ENCODE measurements at places on chromosomes 5 and 9. TPM values are rescaled to one million over a fixed set of nuclear protein-coding genes. Genes with fewer than 3 reads are reported as not detected.

- no peak overlapping the region for H3K27ac ChIP-seq
- H3K4me3 ChIP-seq: no peak overlapping the region
- DNase-seq: no peak
- H3K4me1 ChIP-seq: peaks cover 3% of the 10 kb centered on the region
- no peaks in the 10 kb centered on the region for H3K27me3 ChIP-seq
These were observed 35.0 kb downstream of the PRRT1B start for GRCh38 chr9:131580358-131580757.

The NAIP gene
- total RNA-seq: 28.8 TPM

DNA sequence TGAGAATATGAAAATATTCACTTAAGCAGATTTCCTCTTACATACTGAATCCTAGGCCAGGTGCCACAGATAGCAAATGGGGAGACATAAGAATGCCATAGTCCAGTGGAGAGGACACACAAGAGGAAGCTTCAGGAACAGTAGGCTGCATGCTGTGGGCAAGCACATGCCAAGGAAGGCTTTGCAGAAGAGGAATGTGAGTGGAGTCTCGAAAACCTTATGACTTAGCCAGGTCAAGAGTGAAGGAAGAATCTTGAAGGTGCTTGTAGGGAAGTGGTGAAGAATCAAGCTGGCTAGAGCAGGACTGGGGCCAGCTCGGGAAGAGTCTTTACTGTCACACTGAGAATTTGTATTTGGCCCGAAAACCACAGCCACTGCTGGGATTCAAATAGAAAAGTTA is 20.4 kb downstream of the RPS23 start:
- H3K27me3 ChIP-seq: no peaks in the 10 kb centered on the region
- no peak overlapping the region for H3K27ac ChIP-seq
- H3K36me3 ChIP-seq: no peaks in the 10 kb centered on the region
- DNase-seq: no peak
- no peaks in the 10 kb centered on the region for H3K4me1 ChIP-seq

The OGN gene
- total RNA-seq: 10.6 TPM

DNA sequence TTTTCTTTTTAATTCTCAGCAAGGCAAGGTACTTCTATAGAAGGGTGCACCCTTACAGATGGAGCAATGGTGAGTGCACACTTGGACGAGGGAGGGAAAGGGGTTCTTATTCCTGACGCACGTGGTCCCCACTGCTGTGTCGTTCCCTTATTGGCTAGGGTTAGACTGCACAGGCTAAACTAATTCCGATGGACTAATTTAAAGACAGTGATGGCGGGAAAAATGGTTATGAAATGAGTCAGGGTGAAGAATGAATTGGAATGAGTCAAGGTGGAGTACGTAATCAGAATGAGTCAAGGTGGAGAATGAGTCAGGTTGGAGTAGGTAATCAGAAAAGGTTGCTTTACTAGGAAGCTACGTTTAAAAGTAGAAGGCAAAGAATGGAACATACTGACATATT is 2.1 kb upstream of the HMGCS1 start:
- H3K27me3 ChIP-seq: no peaks in the 10 kb centered on the region
- H3K4me3 ChIP-seq: no peak overlapping the region
- H3K27ac ChIP-seq: no peak overlapping the region
- no peaks in the 10 kb centered on the region for H3K36me3 ChIP-seq
- DNase-seq: no peak

The MAMDC2 gene
- total RNA-seq: 72.0 TPM

DNA sequence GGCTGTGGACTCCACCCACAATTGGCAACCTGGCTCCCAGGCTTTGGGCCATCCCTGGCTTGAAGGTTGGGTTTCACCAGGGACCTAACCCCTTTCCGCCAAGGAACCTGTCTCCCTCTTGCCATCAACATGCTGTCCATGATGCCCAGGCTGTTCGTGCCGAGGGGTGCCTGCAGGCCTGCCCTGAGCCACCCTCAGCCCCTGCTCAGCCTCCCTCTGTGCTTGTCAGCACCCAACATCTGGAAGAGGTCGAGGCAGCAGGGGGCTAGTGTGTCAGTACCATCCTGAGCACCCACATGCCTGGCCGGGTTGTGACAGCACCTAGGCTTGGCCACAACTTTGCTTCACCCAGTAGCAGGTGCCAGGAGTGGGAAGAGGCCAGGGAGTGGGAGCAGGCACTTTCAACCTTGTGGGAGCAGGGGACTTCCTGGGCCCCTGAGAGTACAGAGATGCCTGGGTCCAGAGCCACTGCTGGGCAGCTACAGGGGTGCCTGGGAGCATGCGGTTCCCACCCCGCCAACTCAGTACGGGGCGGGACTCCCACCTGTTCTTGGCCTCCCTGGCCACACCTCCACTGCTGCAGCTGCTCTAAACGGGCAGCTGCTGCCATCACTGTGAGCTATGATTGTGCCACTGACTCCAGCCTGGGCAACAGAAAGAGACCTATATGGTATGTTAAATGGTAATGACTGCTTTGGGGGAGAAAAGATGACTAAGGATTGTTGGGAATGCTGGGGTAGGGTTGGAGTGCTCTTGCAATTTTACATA is 6.3 kb downstream of the PDCD1LG2 start:
- no peaks in the 10 kb centered on the region for H3K27me3 ChIP-seq
- H3K4me3 ChIP-seq: no peak overlapping the region
- H3K27ac ChIP-seq: no peak overlapping the region
- no peak for DNase-seq
- no peaks in the 10 kb centered on the region for H3K36me3 ChIP-seq
- peaks cover 6% of the 10 kb centered on the region for H3K4me1 ChIP-seq

DNA sequence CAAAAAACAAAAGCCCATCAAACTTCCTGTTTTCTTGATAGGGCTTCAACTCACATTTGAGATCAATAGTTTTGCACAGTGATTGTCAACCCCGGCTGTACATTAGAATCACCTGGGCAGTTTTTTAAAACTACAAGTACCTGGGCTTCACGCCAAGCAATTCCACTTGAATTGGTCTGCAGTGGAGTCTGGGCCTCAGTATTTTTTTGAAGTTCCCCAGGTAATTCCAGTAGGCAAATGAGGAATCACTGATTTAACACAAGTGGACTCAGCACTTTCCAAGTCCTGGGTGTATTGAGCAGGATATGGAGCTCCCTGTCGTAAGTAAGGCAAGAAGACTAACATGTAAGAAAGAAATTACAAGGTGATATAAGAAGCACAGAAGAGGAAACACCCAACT is 14.8 kb upstream of the SMIM15 start:
- no peaks in the 10 kb centered on the region for H3K27me3 ChIP-seq
- H3K36me3 ChIP-seq: no peaks in the 10 kb centered on the region
- no peak for DNase-seq
- no peaks in the 10 kb centered on the region for H3K4me1 ChIP-seq
- no peak overlapping the region for H3K27ac ChIP-seq

GRCh38 chr5:41457094-41457493 is 53.3 kb downstream of the PLCXD3 start:
- H3K27me3 ChIP-seq: no peaks in the 10 kb centered on the region
- DNase-seq: no peak
- H3K36me3 ChIP-seq: no peaks in the 10 kb centered on the region
- H3K27ac ChIP-seq: no peak overlapping the region
- no peak overlapping the region for H3K4me3 ChIP-seq

DNA sequence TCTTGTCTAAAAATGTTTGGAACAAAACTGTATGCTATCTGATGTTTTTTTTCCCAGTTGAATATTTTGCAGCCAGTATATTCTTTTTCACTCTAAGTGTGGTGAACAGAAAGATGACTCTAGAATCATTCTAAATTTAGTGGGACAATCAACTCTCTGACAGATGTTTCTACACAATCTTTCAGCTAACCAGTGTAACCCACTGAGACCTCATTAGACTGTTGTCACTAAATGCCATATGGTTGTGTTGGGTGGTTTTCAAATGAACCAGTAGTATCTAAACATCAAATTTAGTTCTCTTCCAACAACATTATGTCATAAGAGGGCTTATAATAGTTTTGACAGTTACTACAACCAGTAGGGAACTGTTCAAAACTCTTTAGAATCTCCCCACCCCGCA is 129.6 kb upstream of the PRLR start:
- H3K36me3 ChIP-seq: no peaks in the 10 kb centered on the region
- H3K27ac ChIP-seq: no peak overlapping the region
- no peak overlapping the region for H3K4me3 ChIP-seq
- H3K27me3 ChIP-seq: no peaks in the 10 kb centered on the region

DNA sequence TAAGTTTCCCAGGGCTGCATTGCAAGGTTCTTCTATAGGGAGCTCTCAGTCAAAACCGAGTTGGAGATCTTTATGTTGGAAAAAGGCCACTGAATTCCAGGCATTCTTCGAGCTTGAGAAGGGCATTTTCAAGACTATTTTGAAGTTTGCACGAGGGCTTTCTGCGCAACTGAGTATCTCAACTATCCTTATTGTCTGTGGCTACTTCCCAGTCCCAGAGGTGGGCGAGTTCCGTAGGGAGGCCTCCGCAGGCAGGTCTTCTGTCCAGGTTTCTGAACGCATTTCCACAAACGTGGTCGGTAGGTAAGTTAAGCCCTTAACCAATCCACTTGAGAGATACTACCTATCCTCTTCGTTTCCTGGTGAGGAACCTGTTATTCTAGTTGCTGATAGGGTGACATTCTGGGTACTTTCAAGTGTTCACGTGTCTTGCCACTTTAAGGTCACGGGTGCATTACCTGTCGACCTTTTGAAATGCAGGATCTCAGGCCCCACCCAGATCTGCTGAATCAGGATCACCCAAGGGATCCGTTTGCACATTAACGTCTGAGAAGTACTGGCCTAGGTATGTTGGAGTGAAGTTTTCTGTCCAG is 51.4 kb upstream of the TJP2 start:
- DNase-seq: no peak
- peak overlapping the region; percentile 89 for H3K27ac ChIP-seq
- H3K4me1 ChIP-seq: no peaks in the 10 kb centered on the region
- no peaks in the 10 kb centered on the region for H3K27me3 ChIP-seq
- peak overlapping the region; percentile 83 for H3K4me3 ChIP-seq
- no peaks in the 10 kb centered on the region for H3K36me3 ChIP-seq

GRCh38 chr5:138264183-138264582 is 10.2 kb downstream of the GFRA3 start:
- H3K36me3 ChIP-seq: no peaks in the 10 kb centered on the region
- no peak for DNase-seq
- H3K27me3 ChIP-seq: no peaks in the 10 kb centered on the region
- H3K4me3 ChIP-seq: no peak overlapping the region

The ANKDD1B gene
- 3.7 TPM for total RNA-seq

The C9 gene
- total RNA-seq: not detected

The TAS2R1 gene
- total RNA-seq: not detected

The HSPB3 gene
- 1.1 TPM for total RNA-seq

The MTMR12 gene
- 41.3 TPM for total RNA-seq

DNA sequence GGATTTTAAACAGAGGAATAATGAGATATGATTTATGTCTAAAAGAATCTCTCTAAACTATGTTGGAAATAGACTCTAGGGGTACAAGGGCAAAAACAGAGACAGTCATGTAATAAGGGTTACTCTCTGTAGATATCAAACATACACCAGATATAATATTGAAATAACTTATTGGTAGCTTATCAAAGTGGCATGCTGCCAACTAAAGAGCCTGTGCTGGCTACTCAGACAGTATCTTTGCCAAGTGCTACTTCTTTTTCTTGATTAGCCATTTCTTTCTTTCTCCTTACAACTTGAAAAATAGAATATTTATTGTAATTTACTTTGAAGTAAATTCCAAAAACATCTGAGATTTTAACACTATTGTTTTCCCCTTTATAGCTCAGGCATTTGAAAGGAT is 34.9 kb downstream of the ZFYVE16 start:
- H3K36me3 ChIP-seq: peaks cover 58% of the 10 kb centered on the region
- no peaks in the 10 kb centered on the region for H3K27me3 ChIP-seq
- no peak overlapping the region for H3K27ac ChIP-seq
- no peaks in the 10 kb centered on the region for H3K4me1 ChIP-seq
- H3K4me3 ChIP-seq: no peak overlapping the region

The TNFSF15 gene
- 8.5 TPM for total RNA-seq

DNA sequence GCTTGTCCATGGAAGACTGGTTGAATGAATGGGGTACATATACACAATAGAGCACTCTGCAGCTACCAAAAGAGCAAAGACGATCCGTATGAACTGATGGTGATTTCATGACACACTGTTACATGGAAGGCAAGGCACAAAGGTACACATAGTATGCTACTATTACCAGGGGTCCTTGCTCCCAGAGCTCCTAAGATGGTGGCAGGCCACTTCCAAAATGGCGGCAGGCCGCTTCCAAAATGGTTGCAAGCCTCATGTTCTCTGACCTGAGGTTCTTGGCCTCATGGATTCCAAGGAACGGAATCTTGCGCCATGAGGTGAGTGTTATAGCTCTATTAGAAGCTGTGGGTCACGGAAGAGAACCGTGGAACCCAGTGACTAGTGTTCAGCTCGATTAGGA is 147.5 kb downstream of the RFK start:
- no peak overlapping the region for H3K27ac ChIP-seq
- no peak overlapping the region for H3K4me3 ChIP-seq
- H3K36me3 ChIP-seq: no peaks in the 10 kb centered on the region
- no peak for DNase-seq

The PCDHB10 gene
- 2.1 TPM for total RNA-seq

DNA sequence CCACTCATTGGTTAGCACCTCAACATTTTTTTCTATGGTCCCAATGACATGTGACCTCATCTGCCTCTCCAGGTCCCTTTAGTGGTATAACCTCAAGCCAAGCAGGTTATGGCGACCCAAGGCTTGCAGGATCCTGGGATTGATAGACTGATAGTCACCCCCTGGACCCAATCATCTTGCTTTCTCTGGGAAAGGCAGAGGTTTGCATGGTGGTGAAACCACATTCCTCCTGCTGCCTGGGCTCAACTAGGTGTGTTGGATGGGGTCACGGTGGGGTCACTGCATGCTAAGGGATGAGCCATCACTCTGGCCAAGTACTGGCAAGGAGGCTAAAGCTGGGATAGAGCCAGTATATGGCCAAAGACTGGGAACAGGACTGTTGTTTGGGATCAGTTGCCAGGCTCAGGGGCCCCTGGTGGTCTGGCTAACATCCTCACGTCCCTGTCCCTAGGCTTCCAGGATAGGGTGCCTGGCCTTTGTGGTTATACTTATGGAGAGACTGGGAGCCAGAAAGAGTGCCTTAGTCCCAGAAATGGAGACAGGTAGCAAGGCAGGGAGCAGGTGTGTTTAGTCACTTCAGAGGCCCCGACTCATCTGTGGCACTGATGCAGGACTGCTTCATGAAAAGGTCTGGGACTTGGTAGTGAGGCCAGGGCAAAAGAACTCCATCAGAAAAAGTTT is 4.6 kb upstream of the SMIM32 start:
- H3K27ac ChIP-seq: no peak overlapping the region
- peaks cover 28% of the 10 kb centered on the region for H3K27me3 ChIP-seq
- H3K36me3 ChIP-seq: no peaks in the 10 kb centered on the region
- peaks cover 3% of the 10 kb centered on the region for H3K4me1 ChIP-seq
- no peak overlapping the region for H3K4me3 ChIP-seq

The DPH7 gene
- 30.2 TPM for total RNA-seq

DNA sequence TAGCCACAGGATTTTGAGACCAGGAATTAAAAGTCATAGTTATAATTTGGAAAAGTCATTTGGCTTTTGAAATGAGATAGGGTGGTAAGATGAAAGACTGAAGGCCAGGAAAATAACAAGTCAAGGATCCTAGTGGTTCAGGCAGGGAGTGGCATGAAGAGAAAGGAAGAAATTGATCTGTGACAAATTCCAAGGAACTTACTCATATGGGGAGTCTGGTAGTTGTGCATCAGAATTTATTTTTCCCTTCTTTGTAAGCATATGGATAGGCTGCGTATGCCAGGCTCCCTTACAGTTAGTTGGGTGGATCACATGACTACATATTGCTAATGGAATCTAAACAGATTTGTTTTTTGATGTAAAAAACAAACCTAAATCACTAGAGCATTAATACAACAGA is 21.0 kb downstream of the ISL1 start:
- DNase-seq: no peak
- H3K27me3 ChIP-seq: peaks cover 25% of the 10 kb centered on the region
- no peak overlapping the region for H3K27ac ChIP-seq
- no peaks in the 10 kb centered on the region for H3K36me3 ChIP-seq
- H3K4me3 ChIP-seq: no peak overlapping the region

Measured in upper lobe of right lung (tissue), 1 donor.